Stimulated activated CD4-positive, alpha-beta T cell treated with anti-CD3 and anti-CD28 coated beads, Interleukin-2, amount 100 ng/mL, for 24 hours (primary cell): ENCODE measurements at places on chromosomes 16 and 17.

DNA sequence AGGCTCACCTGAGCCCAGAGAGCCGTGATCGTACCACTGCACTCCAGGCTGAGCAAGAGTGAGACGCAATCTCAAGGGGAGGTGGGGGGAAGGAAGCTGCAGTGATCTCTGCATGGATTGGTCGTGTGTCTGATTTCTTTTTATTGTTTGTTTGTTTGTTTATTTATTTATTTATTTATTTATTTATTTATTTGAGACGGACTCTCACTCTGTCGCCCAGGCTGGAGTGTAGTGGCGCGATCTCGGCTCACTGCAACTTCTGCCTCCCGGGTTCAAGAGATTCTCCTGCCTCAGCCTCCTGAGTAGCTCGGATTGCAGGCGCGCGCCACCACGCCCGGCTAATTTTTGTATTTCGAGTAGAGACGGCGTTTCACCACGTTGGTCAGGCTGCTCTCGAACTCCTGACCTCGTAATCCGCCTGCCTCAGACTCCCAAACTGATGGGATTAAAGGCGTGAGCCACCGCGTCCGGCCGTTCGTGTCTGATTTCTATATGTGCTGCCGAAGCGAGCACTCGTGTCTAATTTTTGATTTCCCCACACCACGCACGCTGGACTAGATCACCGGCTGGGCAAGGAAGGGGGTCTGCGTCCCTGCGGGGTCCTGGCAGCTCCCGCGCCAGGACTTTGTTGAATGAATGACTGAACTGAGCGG, 448 bp upstream of the TNFRSF12A start:
- DNase-seq: no peak

- DNase-seq: no peak
Measured at GRCh38 chr17:46922487-46922803, 515 bp upstream of the GOSR2 start.

- peak; percentile 22 for DNase-seq
Measured at GRCh38 chr17:16491131-16491702, 776 bp downstream of the LRRC75A start.

GRCh38 chr17:32596628-32597027, 109.8 kb downstream of the CDK5R1 start:
- DNase-seq: no peak

DNA sequence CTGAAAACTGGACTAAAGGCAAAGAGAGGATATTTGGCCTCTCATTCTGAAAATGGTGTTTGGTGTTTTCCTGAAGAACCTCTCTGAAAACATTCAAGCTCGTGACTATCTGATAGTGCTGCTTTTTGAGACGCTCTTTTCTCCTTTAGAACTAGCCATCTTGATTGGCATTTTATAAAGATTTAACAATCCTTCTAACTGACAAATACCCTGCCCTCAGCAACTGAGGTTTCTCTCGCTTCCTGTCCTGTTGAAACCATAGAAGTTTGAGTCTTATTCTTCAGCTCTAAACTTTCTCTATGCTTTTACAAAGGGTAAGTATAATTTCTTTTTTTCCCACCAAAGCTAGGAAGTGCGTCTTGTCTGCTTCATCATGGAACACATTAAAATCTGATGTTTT, 13.3 kb downstream of the CNEP1R1 start:
- DNase-seq: no peak

GRCh38 chr17:39738983-39739884, 1.5 kb downstream of the GRB7 start:
- DNase-seq: no peak

DNA sequence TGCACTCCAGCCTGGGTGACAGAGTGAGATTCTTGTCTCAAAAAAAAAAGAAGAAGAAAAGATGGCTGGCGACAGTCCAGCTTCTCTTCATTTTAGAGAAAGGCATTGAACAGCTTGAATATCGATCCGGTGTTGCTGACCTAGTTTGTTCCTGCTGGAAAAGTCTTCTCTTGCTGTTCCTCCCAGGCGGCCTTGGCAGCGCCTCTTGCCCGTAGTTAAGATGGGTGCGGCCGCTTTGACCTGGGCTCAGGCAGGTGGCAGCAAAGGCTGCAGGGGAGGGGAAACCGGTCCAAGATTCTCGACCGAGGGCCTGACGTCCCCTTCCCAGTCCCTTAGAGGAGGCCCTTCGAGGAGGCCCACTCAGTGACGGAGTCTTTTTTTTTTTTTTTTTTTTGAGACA, 3.8 kb upstream of the ZNF764 start:
- DNase-seq: no peak

- DNase-seq: no peak
Measured at GRCh38 chr16:3266873-3267537, 10.6 kb upstream of the MEFV start.

DNA sequence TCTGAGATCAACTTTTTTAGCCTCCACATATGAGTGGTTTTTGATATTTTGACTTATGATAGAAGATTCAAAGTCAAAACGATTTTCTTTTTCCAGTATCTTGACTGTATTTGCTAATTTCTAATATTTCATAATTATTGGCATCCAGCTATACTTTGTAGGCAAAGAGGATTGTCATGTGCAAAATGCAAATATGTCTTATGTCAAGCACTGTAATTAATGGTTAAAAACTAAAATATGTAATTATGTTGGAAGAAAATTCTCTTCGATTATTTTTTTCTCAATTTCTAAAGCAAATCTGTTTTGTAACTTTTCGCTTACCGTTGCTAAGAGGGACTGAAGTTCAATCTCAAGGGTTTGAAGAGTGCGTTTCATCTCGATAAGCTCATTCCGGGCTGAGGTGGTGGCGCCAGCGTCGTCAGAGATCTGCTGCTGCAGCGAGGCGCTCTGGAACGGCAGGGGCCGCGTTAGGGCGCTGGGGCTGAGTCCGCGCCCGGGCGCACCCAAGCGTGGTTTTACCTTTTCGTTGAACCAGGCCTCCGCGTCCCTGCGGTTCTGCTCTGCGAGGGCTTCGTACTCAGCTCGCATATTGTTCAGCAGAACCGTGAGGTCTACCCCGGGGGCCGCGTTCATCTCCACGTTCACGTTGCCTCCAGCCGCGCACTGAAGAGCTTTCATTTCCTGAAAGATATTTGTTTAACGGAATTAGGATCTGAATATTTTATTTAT, 3.0 kb downstream of the KRT27 start:
- DNase-seq: peak; percentile 26

DNA sequence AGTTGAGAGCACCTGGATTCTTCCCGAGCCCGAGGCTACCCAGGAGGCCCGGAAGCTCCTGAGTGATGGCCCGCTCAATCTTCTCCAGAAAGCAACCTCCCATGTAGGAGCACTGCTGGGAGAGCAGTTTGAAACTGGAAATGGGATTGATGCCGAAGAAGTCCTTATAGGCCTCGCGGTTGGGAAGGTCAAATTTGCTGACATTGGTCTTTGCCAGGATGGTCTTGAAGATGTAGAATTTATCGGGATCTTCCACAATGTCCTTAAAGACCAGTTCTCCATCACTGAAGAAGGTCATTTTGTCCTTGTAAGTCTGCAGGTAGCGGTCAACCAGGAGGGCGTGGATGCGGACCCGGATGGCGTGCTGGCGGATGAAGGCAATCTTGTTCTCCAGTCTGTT, 49.7 kb downstream of the SRL start:
- DNase-seq: no peak

DNA sequence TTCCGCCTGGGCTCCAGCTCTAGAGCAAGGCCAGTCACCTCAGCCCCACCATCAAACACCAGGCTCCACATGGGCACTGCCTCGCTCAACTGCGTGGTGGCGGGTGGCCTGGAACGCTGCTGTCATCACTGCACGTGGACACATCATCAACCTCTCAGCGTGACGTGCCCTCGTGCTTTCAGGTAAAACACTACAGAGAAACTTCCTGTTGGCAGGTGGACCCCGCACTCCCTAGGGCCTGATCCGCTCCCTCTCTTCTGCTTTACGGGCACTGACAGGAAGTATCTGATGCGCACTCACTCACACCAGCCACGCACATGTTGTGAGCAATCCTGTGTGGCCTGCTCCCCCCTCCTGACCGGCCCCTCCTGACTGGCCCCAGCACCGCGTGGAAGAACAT, 87.4 kb downstream of the ANKRD11 start:
- DNase-seq: no peak

GRCh38 chr17:13030459-13031300, 12.9 kb upstream of the ELAC2 start:
- DNase-seq: peak; percentile 34
